Tibial nerve (tissue), 4 donors: ENCODE measurements at places on chromosomes 6 and 20. TPM values are rescaled to one million over a fixed set of nuclear protein-coding genes. Genes with fewer than 3 reads are reported as not detected.

DNA sequence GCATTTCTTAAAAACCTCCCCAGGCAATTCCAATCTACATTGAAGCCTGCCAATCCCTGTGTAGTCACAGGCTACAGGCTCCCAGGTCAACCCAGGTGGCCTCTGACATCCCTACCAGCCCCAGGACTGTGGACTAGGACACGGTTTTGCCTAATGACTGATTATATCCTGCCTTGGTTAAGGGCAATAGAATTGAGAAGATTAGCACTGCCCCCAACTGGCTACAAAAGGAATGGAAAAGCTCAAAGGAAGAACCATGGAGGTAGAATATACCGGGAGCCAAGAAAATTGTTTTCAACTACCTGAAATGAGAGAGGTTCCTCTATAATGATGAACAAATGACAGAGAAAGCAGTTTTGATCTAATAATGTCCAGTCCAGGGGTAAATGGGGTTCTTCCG, 421.1 kb upstream of the AGPAT4 start:
- H3K4me3 ChIP-seq: no peak overlapping the region
- H3K27ac ChIP-seq: no peak overlapping the region
- no peaks in the 10 kb centered on the region for H3K4me1 ChIP-seq
- no peak for DNase-seq
- no peaks in the 10 kb centered on the region for H3K36me3 ChIP-seq

DNA sequence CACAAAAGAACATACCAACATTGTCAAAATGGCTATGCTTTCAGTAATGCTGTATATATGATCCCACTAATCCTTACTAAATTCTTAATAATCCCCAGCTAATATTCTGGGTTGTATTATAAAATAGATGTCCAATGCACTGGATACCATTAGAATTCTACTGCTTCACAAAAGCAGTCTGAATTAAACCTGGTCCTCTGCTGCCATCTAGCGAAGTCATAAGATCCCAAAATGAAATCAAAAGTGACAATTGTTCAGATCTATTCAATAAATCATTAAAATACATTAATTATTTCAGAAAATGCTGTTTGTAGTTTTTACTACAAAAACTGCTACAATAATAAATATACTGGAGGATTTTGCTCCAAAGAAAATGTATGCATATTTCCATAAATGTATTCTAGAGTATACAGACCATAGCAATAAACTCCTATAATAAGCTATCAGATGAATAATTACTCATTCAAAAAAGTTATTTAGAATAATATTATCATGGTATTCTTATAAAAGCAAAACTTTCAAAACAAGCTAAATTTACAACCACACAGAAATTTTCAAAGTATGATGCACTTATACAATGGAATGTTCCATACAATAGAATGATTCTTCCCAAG, 92.6 kb downstream of the RNGTT start:
- H3K4me3 ChIP-seq: no peak overlapping the region
- no peaks in the 10 kb centered on the region for H3K4me1 ChIP-seq
- H3K36me3 ChIP-seq: no peaks in the 10 kb centered on the region

GRCh38 chr6:162688751-162689345, 38.7 kb downstream of the PRKN start:
- DNase-seq: no peak
- no peaks in the 10 kb centered on the region for H3K27me3 ChIP-seq
- peaks cover 7% of the 10 kb centered on the region for H3K4me1 ChIP-seq
- no peaks in the 10 kb centered on the region for H3K36me3 ChIP-seq
- H3K27ac ChIP-seq: no peak overlapping the region
- no peak overlapping the region for H3K4me3 ChIP-seq

GRCh38 chr6:28782113-28782673, 141.6 kb downstream of the TRIM27 start:
- peaks cover 98% of the 10 kb centered on the region for H3K27me3 ChIP-seq
- no peak overlapping the region for H3K27ac ChIP-seq
- H3K4me1 ChIP-seq: peaks cover 4% of the 10 kb centered on the region
- DNase-seq: no peak
- no peak overlapping the region for H3K4me3 ChIP-seq
- no peaks in the 10 kb centered on the region for H3K36me3 ChIP-seq

GRCh38 chr20:6057691-6058090, 3.8 kb upstream of the LRRN4 start:
- no peak overlapping the region for H3K27ac ChIP-seq
- no peak overlapping the region for H3K4me3 ChIP-seq
- no peaks in the 10 kb centered on the region for H3K4me1 ChIP-seq
- no peaks in the 10 kb centered on the region for H3K36me3 ChIP-seq
- no peaks in the 10 kb centered on the region for H3K27me3 ChIP-seq

GRCh38 chr20:48234951-48235350, 449.7 kb upstream of the SULF2 start:
- DNase-seq: no peak
- no peak overlapping the region for H3K4me3 ChIP-seq
- no peaks in the 10 kb centered on the region for H3K27me3 ChIP-seq
- H3K27ac ChIP-seq: no peak overlapping the region

The GRIK2 gene
- total RNA-seq: 16.2 TPM
